HFFc6 (cell line): ENCODE measurements at places on chromosomes 13 and 19.

DNA sequence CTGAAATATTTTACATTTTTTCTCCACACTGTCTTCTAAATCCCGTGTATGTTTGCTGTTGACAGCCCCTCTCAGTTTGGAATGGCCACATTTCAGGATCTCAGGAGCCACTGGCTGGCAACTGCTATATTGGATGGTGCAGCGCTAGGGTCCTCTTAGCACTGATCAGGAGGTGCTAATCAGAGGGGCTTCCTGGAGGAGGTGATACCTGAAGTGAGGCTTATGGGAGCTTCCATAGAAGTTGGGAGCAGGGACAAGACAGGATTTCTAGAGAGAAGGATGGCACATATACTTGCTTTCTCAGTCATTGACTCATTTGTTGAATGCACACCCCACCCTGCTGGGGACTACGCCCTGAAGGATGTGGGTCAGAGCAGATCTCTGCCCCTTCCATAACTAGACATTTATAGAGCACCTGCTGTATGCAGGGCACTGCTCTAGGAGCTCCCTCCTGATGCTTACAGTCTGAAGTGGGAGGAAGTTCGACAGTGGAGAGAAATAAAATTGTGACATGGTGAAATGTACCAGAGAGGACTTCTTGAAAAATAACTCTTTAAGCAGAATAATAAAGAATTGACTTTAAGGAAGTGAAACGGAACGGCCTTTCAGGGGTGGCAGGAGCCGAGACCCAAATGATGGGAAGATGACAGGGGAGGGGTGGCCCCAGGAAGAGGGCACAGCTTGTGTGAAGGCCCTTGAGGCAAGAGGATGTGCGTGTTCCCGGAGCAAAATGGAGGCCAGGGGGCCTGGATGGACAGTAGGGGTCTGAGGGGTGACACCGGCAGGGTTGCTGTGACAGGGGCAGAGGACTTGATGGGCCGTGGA is 13.1 kb downstream of the AP2A1 start:
- no peak for DNase-seq

DNA sequence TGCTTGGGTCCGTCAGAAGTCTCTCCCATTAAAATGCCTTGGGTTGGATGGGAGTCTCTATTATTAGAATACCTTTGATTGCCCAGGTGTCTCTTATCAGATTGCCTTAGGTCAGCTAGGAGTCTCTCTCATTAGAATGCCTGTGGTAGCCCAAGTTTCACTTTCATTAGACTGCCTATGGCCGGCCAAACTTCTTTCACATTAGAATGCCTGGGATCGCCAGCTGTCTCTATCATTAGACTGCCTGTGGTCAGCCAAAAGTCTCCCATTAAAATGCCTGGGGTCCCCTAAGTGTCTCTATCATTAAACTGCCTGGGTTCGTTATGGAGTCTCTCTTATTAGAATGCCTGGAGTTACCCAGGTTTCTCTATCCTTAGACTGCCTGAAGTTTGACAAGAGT is 1476.7 kb downstream of the UQCRFS1 start:
- no peak for DNase-seq

DNA sequence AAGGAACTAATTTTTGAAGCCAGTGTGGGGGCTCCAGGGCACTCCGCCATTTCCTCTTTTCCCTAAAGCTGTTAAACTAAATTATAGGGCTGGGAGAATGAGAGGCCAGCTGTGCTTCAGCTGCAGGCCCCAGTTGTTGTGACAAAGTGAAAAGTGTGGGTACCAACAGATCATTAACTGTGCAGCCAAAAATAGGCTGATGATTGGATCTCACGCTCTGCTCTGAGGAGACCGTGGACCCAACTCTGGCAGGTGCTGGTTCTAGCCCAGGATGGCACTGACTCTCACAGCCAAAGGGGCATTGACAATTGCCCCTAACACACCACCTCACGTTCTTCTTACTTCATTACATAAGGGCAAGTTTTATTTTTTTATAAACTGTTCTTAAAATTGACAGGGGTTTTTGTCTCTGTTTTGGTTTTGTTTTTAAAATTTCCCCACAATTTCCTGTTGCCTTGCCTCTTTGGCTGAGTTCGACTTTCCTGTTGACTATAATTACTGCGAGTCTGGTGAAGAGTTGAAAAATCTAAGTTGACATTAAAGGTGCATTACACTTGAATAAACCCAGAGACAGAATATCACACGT is 391.0 kb downstream of the FGF9 start:
- DNase-seq = no peak

GRCh38 chr19:46066471-46066870 is 25.7 kb upstream of the IGFL4 start:
- DNase-seq = no peak

GRCh38 chr19:49116544-49116943 is 2.4 kb downstream of the LIN7B start:
- DNase-seq = no peak

GRCh38 chr13:95540888-95541287 is 11.6 kb upstream of the CLDN10 start:
- DNase-seq = no peak

GRCh38 chr19:57075801-57076492 is 43.8 kb upstream of the USP29 start:
- no peak for DNase-seq

GRCh38 chr13:51479199-51479523 is 26.3 kb upstream of the INTS6 start:
- peak; percentile 59 for DNase-seq

- DNase-seq = no peak
Measured at GRCh38 chr13:103605546-103606326, 539.5 kb upstream of the SLC10A2 start.

GRCh38 chr19:51161266-51161665 is 19.2 kb downstream of the SIGLEC7 start:
- no peak for DNase-seq

DNA sequence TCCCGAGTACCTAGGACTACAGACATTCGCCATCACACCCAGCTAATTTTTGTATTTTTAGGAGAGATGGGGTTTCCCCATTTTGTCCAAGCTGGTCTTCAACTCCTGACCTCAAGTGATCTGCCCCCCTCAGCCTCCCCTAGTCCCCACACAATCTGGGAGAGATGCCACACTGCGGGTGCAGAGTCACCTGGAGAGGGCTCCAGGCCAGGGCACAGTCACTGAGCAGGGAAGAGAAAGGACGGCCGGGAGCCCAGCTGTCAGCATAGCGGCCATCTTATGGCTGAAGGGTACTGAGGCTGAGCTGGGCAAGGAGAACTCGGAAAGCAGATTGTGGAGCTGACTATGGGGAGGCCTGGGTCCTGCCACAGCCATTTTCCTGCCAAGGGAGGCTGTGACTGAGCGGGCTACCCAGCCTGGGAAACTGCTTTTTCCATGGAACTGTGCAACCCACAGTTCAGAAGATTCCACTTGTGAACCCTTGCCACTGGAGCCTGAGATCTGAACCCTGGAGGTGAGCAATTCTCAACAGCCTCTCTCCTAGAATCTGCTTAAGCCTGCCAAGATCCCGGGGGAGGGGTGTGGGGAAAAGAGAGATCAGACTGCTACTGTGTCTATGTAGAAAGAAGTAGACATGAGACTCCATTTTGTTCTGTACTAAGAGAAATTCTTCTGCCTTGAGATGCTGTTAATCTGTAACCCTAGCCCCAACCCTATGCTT is 109.2 kb downstream of the ZNF486 start:
- DNase-seq = no peak

- no peak for DNase-seq
Measured at GRCh38 chr13:98054301-98054700, 88.6 kb upstream of the FARP1 start.

DNA sequence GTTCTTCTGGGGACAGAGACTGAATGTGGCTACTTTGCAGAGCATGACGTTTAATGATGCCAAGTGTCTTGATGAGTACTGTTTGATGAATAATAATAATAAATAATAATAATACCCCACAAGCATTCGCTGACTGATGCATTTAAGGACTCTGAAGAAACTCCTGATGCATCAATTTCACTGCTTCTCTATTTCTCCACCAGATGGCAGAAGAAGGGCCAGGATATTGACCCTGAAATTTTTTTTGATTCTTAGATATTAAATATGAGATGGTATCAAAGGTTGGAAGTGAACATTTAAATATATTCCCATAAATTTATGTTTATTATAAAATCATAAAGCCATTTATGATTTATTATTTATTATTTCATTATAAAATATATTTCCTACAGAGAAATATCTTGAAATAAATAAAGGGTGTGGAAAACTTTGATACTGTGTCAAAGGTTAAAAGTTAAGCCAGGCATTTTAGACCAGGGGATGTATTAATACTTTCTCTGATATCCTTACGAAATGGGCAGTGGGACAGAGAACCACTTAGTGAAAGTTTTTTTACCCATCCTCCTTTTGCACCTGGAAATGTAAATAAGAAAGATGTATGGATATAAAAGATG is 170.9 kb downstream of the LACC1 start:
- DNase-seq = no peak

GRCh38 chr13:43720780-43721397 is 65.9 kb downstream of the ENOX1 start:
- peak; percentile 25 for DNase-seq

GRCh38 chr19:33740811-33741396 is 55.8 kb upstream of the KCTD15 start:
- no peak for DNase-seq

GRCh38 chr13:52842441-52842840 is 6.0 kb downstream of the PCDH8 start:
- no peak for DNase-seq

DNA sequence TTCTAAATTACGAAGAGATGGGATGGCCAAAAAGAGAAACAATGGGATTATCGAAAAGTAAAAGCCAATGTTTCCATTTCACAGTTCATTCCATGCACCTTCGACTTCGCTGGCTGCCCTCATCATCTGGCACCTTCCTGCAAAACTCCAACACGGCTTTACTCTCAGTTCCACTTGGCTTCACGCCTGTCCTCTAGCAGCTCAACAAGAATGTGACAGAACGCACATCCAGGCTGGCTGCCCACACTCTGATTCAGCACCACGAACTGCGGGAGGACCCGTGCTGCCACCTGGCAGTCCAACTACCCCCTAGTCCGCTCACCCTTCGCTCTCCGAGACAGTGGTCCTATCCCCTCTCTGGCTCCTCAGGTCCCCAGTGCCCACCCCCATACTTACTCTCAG is 11.7 kb downstream of the ATP7B start:
- no peak for DNase-seq

DNA sequence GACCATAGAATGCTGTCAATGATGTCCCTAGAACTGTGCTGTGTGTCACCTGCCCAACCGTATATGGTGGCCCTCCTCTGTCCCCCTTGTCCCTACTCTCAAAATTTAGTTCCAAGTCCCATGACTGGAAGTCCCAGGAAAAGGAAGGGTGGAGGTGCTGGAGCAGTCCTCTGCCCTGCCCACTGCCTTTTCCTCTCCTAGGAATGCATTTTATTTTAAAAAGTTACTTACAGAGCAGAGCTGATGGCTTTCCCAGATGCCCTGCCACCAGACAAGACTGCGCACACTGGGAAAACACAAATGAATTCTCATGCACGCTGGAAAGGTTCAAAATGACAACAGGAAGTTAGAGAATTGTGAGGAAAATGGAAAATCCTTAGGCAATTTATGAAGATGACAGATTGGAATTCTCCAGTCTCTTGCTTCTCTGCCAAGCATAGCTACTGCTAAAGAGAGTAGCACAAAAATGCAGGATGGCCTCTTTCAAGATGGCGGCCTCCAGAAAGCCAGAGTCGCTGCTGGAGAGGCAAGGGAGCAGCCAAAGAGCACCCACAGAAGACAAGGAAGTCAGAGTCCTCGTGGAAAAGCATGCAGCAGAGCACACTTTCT is 117.1 kb upstream of the TSC22D1 start:
- no peak for DNase-seq

DNA sequence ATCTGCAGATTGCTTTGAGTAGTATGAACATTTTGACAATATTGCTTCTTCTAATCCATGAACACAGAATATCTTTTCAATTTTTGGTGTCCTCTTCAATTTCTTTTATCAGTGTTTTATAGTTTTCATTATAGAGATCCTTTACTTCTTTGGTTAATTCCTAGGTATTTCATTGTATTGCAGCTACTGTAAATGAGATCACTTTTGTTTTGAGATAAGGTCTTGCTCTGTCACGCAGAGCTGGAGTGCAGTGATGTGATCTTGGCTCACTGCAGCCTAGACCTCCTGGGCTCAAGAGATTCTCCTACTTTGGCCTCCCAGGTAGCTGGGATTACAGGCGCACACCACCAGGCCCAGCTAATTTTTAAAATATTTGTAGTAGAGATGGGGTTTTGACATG is 9.8 kb downstream of the CYP2A7 start:
- no peak for DNase-seq

DNA sequence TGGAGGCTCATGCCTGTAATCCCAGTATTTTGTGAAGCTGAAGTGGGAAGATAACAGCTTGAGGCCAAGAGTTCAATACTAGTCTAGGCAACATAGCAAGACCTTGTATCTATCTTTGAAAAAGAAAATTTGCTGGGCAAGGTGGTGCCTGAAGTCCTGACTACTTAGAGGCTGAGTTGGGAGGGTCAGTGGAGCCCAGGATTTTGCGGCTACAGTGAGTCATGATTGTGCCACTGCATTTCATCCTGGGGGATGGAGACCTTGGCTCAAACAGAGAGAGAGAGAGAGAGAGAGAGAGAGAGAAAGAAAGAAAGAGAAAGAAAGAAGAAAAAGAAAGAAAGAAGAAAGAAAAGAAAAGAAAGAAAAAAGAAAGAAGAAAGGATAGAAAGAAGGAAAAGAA is 1872.3 kb upstream of the PCDH20 start:
- no peak for DNase-seq

GRCh38 chr13:60135344-60135743 is 28.4 kb downstream of the DIAPH3 start:
- no peak for DNase-seq

GRCh38 chr19:55092423-55093318 is 17.0 kb downstream of the EPS8L1 start:
- DNase-seq = no peak
